ENCODE measurements at places on chromosomes 4 and X.

DNA sequence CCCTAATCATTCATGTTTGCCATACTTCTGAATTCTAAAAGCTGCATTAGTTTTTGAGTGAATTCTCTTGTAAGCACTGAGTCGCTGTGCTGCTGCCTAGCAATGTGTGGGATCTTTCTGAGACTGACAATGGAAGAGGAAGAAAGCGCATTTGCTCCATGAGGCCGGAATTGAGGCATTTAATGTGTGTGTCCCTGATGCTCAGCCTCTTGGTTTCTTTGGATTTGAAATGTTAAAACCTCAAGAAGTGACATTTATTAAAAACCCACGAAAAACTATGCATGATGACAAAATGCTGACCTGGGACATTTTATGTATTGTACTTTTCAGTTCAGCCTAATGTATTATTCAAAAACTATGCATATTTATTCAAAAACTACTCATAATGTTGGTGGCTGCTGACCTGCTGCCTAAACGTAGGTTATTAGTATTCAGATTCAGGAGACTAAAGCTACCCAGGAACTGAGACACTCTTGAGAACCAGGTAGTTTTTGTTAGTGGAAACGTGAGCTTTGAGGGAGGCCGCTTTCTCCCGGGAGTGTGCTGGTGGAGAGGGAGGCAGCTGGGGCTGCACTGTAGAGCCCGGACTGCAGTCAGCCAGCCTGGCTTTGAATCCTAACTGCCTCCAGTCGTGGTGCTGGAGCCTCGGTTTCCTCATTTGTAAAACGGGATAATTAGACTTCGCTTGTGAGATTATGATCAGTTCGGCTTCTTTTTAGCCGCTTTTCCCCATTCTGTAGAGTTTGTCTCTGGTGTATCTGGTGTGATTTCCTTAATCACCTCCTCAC, 11.3 kb downstream of the RGS12 start:
- no peak for DNase-seq

GRCh38 chrX:331151-331824, 12.7 kb upstream of the GTPBP6 start:
- no peak for DNase-seq

DNA sequence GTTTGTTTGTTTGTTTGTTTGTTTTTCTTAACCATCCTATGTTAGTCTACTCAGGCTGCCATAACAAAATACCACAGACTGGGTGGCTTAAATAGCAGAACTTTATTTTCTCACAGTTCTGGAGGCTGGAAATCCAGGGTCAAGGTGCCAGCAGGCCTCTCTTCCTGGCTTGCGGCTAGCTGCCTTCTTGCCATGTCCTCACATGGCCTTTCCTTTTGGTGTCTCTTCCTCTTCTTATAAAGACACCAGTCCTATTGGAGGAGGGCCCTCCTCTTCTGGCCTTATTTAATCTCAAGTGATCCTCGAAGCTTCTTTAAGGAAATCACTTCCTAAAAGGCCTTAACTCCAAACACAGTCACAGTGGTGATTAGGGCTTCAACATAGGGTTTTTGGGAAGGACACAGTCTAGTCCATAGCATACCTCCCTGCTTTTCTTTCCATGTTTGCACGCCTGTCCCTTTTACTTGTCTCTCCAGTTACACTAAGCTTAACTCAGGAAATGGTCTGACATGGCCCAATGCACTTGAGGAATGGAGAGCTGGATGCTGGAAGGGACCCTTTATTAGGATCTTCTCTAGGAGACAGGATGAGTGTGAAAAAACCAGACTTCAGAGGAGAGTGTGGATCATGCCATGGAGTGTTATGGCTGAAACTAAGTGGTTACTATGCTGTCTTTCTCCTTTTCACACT, 36.0 kb upstream of the MGST2 start:
- no peak for DNase-seq

DNA sequence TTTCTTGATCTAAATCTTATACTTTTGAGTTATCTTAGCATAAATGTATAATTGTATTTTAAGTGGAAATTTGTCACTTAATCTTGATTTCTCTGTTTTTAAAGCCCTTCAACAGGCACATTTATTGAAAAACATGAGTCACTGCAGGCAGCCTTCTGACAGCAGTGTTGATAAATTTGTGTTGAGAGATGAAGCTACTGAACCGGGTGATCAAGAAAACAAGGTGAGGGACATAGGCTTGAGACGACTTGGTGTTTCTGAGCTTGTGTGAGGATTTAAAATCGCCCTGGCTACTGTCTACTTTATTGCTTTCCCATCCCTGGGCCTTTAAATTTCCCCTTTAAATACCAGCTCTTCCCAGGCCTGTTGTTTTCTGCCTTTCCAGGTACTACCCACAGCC, 55.7 kb downstream of the HTT start:
- DNase-seq, result no peak

GRCh38 chrX:104854188-104854587, 288.2 kb downstream of the IL1RAPL2 start:
- DNase-seq, result no peak

- DNase-seq, result no peak
Measured at GRCh38 chr4:42149004-42149403, 3.5 kb downstream of the BEND4 start.

- DNase-seq, result no peak
Measured at GRCh38 chrX:16999275-16999674, 52.8 kb downstream of the REPS2 start.

DNA sequence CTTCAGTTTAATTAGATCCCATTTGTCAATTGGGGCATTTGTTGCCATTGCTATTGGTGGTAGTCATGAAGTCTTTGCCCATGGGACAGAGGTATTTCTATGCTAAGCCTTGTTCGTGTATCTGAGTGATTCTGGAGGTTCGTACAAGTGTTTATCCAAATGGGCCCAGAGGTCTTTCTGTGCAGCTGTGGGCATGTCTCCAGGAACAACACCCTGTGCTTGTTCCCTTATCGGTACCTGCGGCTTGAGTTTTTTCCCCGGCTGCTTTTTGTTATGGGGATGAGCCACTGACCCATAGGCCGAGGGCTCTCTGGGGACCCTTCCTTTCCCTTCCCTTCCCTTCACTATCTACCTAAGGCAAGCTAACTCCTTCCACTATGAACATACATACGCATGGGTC, 81.4 kb upstream of the WDR1 start:
- no peak for DNase-seq

GRCh38 chr4:114108869-114109268, 129.4 kb upstream of the ARSJ start:
- no peak for DNase-seq

- DNase-seq, result no peak
Measured at GRCh38 chrX:39504850-39505259, 592.9 kb downstream of the BCOR start.

DNA sequence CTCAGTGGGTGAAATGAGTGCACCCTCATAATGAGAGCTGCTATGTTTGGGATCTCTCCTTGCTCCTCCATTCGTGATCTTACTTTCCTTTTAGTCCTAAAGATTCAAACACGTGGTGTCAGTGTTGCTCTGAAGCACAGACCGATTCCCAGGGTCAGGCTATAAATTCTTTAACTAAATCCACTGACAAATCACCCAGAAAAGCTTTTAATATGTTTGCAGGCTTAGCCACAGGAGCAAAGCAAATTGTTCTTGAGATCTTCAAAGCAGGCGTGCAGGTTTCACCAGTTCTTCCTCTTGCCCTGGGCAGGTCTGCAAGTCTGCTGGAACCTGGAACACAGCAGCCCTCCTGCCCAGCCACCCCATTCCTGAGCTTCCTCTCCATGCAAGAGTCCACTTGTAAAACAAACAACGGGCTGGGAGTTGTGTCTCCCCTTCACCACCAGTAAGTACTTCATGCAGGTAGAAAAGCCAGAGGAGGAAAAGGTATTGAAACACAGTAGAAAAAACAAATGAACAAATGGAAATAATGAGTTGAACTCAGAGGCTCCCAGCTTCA, 70.1 kb upstream of the ENPP6 start:
- DNase-seq, result no peak

DNA sequence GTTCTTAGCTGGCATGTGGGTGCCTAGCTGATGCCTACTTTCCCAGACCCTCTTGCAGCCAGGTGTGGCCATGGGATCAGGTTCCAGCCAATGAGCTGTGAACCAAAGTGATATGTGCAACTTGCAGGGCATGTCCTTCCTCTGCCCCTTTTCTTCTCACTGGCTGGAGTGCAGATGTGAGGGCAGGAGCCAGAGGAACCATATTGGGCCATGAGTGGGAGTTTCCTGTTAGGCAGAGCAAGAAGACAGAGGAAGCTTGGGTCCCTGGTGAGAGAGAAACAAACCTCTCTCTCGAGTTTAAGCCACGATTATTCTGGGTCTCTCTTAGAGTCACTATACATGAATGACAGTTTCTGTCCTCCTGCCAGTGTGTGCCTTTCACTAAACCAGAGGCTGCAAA, 120.4 kb upstream of the STX18 start:
- DNase-seq, result no peak

DNA sequence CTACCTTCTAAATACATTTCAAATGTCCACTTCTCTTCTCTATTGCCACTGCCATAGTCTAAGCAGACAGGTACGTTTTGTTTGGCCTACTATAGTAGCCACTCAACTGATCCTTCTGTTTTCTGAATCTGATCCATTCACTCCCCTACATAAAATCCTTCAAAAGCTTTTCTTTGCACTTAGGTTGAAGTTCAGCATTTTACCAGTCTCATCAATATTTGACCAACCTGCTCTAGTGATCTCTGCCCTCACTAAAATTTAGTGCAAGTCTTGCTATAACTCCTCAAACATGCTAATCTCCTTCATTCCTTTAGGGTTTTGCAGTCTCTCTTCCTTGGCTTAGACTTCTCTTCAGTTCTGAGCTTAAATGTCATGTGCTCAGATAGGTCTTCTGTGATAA, 33.4 kb downstream of the EGF start:
- no peak for DNase-seq

DNA sequence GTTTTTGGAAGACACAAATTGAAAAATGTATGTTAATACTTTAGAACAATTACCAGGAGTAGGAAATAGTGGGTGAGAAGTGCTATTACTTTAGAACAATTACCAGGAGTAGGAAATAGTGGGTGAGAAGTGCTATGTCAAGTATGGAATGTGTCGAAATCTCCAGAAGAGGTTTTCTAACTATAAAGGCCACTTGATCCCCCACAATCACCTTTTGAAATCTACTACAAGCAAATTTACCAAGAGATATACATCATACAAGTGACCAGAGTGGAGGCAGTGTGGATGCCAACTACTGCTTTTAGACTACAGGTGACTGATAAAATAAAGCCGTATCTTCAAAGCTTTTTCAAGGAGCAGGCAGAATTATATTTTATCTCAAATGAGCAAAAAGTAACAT, 43.1 kb downstream of the MAB21L2 start:
- no peak for DNase-seq

DNA sequence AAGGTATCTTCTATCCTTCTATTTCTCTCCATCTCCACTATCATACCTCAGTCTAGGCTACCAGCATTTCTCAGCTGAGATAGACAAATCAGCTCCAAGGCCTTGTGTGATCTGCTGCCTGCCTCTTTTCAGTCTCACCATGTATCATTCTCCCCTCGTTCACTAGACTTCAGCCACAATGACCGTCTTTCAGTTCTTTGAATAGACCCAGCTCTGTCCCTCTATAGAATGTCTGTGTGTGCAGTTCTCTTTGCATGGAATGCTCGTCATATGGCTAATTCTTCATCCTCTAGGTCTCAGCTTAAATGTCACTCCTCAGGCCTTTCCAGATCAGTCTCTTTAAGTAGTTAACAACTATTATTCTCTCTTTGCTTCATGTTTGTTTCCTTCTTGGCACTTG, 6.5 kb downstream of the IGBP1 start:
- no peak for DNase-seq

- DNase-seq, result peak; percentile 6
Measured at GRCh38 chr4:23889814-23890341, at the start of gene PPARGC1A. PPARGC1A (minus strand) TSS chr4:23890047; CDS start chr4:23889957, 90 bp downstream.

GRCh38 chr4:25863831-25864418, 1.1 kb upstream of the SEL1L3 start:
- no peak for DNase-seq

DNA sequence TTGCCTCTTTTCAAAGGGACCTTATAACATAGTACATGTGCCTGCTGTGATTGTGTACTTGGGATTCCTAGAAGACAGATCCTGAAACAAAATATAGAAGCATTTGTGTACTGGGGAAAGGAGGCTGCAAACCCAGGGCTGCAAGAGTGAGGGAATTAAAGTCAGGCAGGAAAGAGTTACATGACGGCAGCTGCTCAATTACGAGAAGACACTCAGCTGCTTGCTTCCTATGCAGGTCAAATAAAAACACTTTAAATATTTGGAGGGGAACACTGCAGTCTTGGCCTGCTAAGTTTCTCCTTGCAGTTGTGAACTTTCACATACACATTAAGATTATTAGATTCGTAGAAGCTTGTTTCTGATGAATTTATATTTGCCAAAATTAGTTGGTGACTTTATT, 191.9 kb upstream of the CXCL13 start:
- no peak for DNase-seq

DNA sequence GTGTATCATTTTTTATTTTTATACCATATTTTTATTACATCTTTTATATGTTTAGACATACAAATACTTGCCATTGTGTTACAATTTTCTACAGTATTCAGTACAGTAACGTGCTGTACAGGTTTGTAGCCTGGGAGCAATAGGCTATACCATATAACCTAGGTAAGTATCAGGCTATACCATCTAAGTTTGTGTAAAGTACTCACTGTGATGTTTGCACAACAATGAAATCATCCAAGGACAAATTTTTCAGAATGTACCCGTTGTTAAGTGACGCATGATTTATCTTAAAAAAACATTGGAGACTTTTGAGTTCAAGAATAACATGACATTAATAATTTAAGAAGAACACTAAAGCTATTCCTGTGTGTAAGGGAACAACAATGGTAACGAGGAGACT, 96.0 kb upstream of the LEF1 start:
- no peak for DNase-seq

GRCh38 chr4:41496977-41497376, 41.0 kb upstream of the LIMCH1 start:
- DNase-seq, result no peak

DNA sequence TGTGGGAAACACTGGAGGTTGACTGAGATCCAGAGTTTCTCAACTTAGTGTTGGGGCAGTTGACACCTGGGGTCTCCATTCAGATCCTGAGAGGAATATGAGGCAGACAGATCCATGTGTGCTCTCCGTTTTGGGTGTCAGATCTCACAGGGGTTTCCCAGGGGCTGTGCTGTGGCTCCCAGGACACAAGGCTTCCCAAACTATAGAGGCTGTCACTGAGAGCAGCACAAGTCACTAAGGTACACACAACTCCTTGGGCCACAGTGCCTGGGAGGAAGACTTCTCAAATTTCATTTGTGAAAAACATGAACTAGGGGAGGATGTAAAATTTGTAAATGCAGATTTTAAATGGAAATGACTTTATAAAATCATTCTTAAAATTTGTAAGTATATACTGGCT, 363.6 kb downstream of the FBXO8 start:
- DNase-seq, result no peak

- no peak for DNase-seq
Measured at GRCh38 chrX:13721819-13722519, 12.5 kb downstream of the TRAPPC2 start.

DNA sequence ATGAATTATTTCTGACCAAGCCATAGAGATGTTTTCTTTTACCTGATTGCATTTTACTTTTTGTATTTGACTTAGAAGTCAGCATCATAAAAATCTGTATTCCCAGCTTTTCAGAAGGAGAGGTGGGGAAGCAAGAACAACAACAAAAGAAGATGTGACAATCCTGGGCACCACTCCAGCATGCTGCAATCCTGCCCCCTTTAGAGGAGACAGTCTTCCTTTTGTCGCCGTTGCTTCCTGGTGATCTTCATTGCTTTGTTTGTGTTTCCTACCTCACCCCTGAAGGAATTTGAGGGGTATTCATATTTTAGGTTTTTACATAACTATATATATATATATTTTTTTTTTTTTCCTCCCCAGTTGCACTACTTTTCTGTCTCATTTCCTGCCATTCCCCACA, 3.7 kb downstream of the QRFPR start:
- no peak for DNase-seq

Data from naive thymus-derived CD8-positive, alpha-beta T cell (primary cell).